ENCODE measurements at places on chromosomes 3 and 15. TPM values are rescaled to one million over a fixed set of nuclear protein-coding genes. Genes with fewer than 3 reads are reported as not detected.

The ZBED2 gene
- 0.10 TPM for total RNA-seq

The LRTM1 gene
- total RNA-seq = not detected

The MAPKBP1 gene
- 38.4 TPM for total RNA-seq

The KLHL40 gene
- total RNA-seq = not detected

The TTLL3 gene
- 15.7 TPM for total RNA-seq

The KBTBD13 gene
- total RNA-seq = not detected

The COMMD2 gene
- total RNA-seq = 70.2 TPM

The ZCWPW2 gene
- 0.82 TPM for total RNA-seq

DNA sequence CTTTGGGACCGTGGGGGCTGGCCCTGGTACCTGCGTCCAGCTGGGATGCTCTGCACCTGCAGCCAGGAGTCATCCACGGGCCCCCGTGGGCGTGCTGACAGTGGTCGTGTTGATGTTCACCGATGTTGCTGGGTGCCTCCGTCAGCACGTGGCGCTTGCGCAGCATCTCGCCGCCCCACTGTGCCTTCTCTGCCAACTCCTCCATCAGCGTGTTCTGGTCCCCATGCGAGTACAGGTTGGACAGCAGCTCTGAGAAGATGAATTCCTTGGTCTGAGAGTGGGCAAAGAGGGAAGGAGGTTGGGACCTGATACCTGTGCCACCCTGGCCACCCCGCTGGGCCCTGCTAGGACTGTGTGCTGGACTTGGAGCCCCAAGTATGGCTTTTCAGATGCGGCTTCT lies 61.4 kb downstream of the ADAMTS7 start:
- no peaks in the 10 kb centered on the region for H3K36me3 ChIP-seq
- H3K27me3 ChIP-seq = no peaks in the 10 kb centered on the region
- DNase-seq = no peak
- H3K4me3 ChIP-seq = no peak overlapping the region

DNA sequence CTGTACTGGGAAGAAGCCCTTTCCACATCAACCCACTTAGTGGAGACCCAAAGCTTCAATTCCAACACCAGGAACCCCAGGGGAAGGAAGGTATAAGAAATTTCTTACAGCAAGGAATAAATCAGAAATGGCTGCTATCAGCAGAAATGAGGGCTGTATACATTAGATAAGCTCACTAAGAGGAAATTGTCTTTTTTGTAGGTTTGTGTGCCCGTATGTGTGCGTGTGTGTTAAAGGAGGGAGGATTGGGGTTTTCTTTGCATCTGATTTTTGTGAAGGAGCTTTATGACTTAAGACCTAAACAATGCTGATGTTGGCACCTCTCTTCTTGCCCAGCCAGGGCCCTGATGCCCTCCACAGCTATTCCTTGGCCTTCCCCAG lies 18.6 kb downstream of the ARRDC4 start:
- no peak overlapping the region for H3K27ac ChIP-seq
- H3K36me3 ChIP-seq = no peaks in the 10 kb centered on the region
- H3K4me1 ChIP-seq = no peaks in the 10 kb centered on the region
- no peak overlapping the region for H3K4me3 ChIP-seq
- no peak for DNase-seq
- peaks cover 2% of the 10 kb centered on the region for H3K27me3 ChIP-seq

- no peak overlapping the region for H3K27ac ChIP-seq
- H3K36me3 ChIP-seq = 0 out of 2 replicates have a peak, but pooled peaks cover 5% of the 10 kb centered on the region
- no peak for DNase-seq
- H3K4me3 ChIP-seq = no peak overlapping the region
- no peaks in the 10 kb centered on the region for H3K27me3 ChIP-seq
- no peaks in the 10 kb centered on the region for H3K4me1 ChIP-seq
These were observed 106.5 kb downstream of the MYO9A start for GRCh38 chr15:72011302-72011942.

DNA sequence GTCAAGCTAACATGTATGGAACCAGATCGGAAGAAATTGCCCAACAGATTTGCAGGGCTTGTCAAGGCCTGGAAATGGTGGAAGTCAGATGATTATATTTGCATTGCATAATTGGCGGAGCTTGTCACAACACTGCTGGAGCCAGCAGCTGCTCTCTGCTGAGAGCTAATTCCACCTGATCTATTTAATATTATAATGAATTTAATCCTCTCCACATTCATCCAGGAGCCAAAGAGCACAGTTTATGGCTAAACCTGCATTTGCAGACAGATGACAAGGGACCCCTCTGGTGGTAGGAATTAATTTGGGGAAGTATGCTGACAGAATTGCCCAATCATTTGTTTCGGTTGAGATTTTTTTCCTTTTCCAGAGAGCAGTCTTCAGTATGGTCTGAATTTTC lies 730.2 kb downstream of the TUSC7 start:
- H3K4me1 ChIP-seq = no peaks in the 10 kb centered on the region
- no peak overlapping the region for H3K4me3 ChIP-seq
- H3K36me3 ChIP-seq = no peaks in the 10 kb centered on the region
- H3K27me3 ChIP-seq = 0 out of 2 replicates have a peak, but pooled peaks cover 4% of the 10 kb centered on the region

GRCh38 chr15:36075333-36075732 lies 504.1 kb upstream of the CDIN1 start:
- DNase-seq = no peak
- no peaks in the 10 kb centered on the region for H3K36me3 ChIP-seq
- no peaks in the 10 kb centered on the region for H3K27me3 ChIP-seq
- H3K27ac ChIP-seq = no peak overlapping the region

DNA sequence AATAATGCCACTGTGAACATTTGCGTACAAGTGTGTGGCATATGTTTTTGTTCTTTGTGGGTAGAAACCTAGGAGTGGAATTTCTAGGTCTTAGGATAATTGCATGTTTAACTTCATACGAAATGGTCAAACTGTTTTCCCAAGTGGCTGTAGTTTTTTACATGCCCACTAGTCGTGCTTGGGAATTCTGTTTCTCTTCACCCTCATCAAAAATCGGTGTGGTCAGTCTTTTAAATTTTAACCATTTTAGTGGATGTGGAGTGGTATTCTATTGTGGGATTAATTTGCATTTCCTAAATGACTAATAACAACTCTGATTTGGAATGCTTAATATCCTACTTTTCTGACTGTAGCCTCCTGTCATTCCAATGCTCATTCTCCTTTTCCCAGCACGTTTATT lies 27.6 kb downstream of the ZFAND6 start:
- no peak overlapping the region for H3K27ac ChIP-seq
- no peaks in the 10 kb centered on the region for H3K4me1 ChIP-seq
- no peaks in the 10 kb centered on the region for H3K27me3 ChIP-seq
- no peaks in the 10 kb centered on the region for H3K36me3 ChIP-seq

DNA sequence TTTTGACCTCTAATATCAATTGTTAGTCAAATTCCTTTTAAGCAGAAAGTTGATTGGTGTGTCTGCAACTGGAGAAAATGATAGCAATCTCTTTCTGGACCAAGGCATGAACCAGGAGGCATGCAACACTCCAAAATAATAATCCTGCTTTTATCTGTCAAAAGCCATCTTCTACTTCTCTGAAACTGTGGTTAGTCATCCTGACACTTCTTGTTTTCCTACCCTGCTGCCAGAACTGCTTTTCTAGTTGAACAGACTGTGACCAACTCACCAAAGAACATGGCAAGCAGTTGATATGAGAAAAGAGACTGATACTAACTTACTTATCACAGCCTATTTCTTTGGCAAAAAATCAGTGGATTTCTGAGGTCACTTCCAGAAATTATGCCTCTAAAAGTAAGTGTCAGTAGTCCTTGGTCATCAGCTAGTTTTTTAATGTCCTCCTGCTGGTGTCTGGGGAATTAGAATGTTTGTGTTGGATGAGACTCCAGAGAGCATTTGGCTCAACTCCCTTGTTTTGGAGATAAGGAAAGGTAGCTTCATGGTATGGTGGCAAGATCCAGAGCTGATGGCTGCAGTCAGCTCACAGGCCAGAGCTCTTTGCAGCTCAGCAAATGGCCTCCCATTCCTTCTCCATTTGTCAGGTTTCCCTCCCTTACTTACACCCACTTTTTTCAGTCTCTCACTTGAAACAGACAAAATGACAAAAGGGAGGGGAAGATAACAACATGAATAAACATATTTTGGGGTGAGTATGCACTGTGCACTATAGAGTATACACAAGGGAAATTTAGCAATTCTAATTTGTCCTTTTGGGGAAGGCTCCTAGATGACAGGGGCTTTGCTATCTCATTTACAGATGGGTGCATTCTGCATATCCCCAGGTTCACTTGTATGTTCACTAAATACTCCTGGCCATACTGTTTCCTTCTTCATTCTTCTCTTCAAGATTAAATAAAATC lies 7.0 kb downstream of the CRYGS start:
- no peaks in the 10 kb centered on the region for H3K27me3 ChIP-seq
- H3K4me3 ChIP-seq = no peak overlapping the region
- H3K27ac ChIP-seq = no peak overlapping the region
- H3K4me1 ChIP-seq = no peaks in the 10 kb centered on the region
- no peaks in the 10 kb centered on the region for H3K36me3 ChIP-seq

DNA sequence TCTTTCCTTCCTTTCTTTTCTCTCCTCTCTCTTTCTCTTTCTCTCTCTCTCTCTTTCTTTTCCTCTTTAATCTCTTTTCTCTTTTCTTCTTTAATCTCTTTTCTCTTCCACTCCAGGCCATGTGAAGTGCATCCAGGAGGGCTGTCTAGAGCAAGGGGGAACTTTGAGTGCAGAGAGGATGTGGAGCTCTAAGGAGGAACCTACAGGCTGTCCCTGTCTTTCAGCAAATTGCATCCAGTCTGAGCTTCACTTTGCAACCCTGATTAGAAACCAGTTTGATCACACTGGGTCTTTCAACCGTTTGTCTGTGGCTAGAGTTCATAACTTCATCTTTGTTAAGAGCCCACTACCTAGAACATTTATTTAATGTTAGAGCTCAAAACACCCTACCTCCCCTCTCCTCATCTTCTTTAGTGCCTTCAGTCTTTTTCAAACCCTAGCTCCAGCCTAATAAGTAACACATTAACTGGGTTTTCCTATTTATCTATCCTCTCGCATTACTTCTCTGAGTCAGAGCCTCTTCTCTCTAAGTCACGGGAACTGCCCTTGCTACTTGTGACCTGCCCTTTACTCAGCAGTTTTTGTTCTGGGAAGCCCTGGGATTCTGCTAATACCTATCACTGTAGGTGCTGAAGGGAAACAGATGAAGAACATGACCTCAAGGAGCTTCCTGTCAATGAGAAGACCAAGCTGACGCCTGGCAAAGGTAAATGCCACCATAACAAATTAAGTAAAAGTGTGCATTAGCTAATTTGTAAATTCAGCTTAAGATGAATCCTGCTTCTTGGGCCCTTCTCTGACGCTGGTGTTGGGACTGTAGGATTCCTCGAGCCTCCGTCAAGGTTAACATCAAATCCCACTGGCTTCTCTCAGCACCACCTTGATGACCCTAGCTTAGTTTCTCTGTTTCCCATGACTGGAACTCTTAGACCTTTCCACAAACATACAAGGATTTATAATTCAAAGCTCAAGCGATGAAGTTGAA lies at the start of gene GCNT3:
Gene GCNT3 (plus strand): TSS at position 508 of the 985 bp plus-strand sequence. CDS start 6,456 bp downstream, outside the sequence.
- no peak for DNase-seq
- H3K4me3 ChIP-seq = no peak within 1 kb of the TSS
- no peaks in the 10 kb centered on the region for H3K4me1 ChIP-seq
- H3K36me3 ChIP-seq = no peaks in the 10 kb centered on the region

DNA sequence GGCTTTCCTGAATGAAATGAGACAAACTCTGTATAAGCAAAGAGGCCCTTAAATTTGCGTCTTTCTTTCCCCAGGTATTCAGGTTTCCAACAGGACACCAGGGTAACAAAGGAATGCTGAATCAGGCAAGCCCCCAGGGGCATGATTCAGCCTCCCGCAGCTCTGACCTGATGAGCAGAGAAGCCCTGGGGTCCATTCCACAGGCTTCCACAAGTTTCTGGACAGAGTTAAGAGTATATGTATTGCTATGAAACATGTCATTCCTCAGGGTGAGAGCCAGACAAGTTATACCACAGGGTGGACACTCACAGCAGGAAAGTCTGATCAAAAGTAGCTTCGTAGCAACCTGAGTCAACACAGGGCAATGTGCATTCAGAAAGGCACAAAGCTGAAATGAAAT lies 68.1 kb upstream of the CTNNB1 start:
- no peaks in the 10 kb centered on the region for H3K4me1 ChIP-seq
- H3K27ac ChIP-seq = no peak overlapping the region
- no peak overlapping the region for H3K4me3 ChIP-seq

- H3K27me3 ChIP-seq = no peaks in the 10 kb centered on the region
- no peak for DNase-seq
- no peak overlapping the region for H3K4me3 ChIP-seq
- H3K4me1 ChIP-seq = peaks cover 21% of the 10 kb centered on the region
- H3K36me3 ChIP-seq = no peaks in the 10 kb centered on the region
These were observed 262.5 kb upstream of the TGFBR2 start for GRCh38 chr3:30343861-30344260.

DNA sequence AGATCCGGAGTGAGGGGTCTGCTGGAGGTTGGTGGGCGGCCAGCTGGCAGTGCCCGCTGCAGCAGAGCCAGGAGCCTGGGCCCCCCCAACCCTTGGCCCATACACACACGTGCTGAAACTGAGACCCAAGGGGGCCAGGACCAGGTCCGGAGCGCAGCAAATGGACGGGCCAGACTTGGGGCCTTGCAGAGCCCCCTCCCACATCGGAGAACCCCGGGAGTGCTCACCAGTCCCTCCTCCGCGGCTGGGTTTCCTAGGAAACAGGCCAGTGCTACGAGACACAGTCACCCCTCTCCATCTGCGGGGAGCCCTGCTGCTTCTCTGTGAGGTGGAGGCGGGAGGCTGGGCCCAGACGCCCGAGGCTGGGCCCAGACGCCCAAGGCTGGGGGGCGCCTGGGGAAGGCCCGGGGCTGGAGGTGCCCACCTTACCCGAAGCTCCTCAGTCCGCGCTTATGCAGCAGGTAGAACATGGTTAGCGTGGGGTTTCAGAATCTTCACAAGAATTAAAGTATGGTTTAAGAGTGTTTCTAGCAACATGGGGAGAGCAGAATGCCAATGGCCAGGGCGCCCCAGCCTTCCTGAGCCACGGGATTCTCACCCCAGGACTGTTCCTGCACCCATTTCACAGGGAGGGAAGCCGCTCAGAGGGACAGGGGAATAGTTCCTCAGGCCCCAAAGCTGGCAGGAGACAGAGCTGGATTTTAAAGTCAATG lies 135.0 kb upstream of the PRR20G start:
- no peaks in the 10 kb centered on the region for H3K36me3 ChIP-seq
- H3K4me1 ChIP-seq = no peaks in the 10 kb centered on the region
- H3K27me3 ChIP-seq = peaks cover 20% of the 10 kb centered on the region

DNA sequence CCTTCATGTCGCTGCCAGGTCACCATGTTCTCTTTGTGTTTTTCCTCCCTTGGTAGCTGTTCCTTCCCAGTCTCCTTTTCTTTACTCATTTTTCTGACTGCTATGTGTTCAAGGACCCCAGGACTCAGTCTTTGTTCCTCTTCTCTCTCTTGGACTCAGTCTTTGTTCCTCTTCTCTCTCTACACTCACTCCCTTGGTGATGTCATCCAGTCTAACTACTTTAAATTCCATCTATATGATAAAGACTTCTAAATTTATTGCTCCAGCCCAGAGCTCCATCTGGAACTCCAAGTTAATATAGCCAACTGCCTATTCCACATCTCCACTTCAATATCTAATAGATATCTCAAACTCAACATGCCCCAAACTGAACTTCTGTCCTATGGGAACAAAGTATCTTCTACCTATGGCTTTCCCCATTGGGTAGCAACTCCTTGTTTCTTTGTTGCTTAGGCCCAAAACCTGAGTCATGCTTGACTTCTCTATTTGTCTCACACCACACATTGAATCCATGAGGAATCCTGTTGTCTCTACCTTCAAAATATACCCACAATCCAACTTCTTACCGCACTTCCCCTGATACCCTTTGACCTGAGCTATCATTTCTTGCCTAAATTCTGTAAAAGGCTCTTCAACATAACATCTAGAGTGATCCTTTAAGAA lies 4.9 kb upstream of the DYNC1LI1 start:
- no peaks in the 10 kb centered on the region for H3K27me3 ChIP-seq
- H3K4me1 ChIP-seq = peaks cover 6% of the 10 kb centered on the region
- DNase-seq = no peak
- H3K27ac ChIP-seq = no peak overlapping the region

GRCh38 chr3:125683067-125683829 lies 88.0 kb upstream of the OSBPL11 start:
- 0 out of 2 replicates have a peak, but pooled peaks cover 3% of the 10 kb centered on the region for H3K27me3 ChIP-seq
- H3K36me3 ChIP-seq = no peaks in the 10 kb centered on the region
- no peak overlapping the region for H3K4me3 ChIP-seq
- DNase-seq = no peak
- H3K27ac ChIP-seq = no peak overlapping the region

Measured in Panc1 (cell line).